ENCODE measurements at places on chromosomes 16 and 17.
A peak's percentile ranks its signal among the peaks of the same experiment; 100 is the strongest.

- DNase-seq = no peak
Measured at GRCh38 chr17:48192321-48192731, 84.8 kb downstream of the SNX11 start.

DNA sequence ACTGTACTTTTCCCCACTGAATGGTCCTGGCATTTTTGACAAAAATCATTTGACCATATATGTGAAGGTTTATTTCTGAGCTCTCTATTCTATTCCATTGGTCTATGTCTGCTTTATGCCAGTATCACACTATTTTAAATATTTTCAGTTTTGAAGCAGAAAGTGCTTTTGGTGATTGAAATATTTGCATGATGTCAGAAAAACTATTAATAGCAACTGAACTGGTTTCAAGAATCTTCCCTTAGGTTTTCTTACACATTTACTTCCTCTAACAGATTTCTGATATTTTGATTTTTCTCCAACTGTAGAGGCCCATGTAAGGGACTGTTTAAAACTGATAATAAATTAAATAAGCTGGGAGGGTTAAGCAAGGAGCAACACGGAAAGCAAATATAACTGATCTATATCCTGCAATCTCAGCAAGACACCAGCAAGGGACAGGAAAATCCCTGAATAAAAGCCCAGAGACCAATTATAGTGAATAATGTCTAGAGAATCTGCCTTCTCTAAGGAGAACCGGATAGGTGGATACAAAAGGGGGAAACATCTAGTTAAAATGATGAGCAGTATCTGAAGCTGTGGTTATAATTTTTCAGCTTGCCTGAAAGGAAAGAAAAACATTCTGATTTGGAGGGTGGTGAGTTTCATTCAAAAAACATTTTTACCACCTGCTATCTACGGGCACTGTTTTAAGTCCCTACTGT is 80.9 kb upstream of the STAC2 start:
- DNase-seq = no peak

GRCh38 chr17:10563991-10564660 is 14.7 kb upstream of the MYH2 start:
- DNase-seq = no peak

DNA sequence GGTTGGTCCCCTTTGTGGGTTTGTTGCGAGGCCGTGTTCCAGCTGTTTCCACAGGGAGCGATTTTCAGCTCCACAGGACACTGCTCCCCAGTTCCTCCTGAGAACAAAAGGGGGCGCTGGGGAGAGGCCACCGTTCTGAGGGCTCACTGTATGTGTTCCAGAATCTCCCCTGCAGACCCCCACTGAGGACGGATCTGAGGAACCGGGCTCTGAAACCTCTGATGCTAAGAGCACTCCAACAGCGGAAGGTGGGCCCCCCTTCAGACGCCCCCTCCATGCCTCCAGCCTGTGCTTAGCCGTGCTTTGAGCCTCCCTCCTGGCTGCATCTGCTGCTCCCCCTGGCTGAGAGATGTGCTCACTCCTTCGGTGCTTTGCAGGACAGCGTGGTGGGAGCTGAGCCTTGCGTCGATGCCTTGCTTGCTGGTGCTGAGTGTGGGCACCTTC is 27.3 kb upstream of the STH start:
- DNase-seq = no peak

GRCh38 chr16:1151424-1152122 is 1.3 kb upstream of the CACNA1H start:
- DNase-seq = no peak

GRCh38 chr16:57089406-57089805 is 3.0 kb upstream of the CPNE2 start:
- DNase-seq = no peak

GRCh38 chr16:89534252-89534756 is 26.1 kb downstream of the SPG7 start:
- no peak for DNase-seq

- DNase-seq = no peak
Measured at GRCh38 chr16:84810518-84811273, 9.1 kb upstream of the CRISPLD2 start.

GRCh38 chr17:17749921-17750320 is 68.7 kb downstream of the RAI1 start:
- DNase-seq = no peak

DNA sequence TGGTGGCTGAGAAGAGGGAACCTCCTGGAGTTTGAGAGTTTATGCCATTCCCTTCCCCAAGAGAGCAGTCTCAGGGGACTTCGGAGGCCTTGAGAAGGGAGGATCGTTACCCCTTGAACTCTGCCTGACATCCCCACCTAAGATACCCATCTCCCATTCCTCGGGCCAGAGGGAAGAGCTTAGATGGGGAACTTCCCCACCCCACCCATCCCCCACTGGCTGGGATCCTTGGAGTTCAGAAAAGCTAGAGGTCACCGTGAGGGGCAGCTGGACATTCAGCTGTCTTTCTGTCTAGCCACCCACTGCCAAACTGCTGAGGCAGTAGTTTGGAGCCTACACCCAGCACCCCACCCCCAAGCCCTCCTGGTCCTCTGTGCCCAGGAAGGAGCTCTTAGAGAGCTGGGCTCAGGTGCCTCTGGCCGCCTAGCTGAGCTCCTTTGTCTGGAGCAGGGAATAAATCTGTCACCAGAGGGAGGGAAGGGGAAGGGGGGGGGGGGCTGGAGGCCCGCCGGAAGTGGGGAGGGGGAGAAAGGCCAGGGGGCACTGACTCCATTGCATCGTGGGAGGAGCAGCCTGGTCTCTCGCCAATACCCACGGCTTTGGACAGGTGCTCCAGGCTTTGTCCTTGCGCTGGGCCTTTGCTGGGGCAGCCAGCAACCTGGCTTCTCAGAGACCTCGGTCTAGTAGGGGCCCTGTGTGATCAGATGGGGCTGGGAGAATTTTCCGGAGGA is 1.0 kb downstream of the HSD11B2 start:
- DNase-seq = no peak

- DNase-seq = no peak
Measured at GRCh38 chr16:7746941-7747340, 414.3 kb downstream of the RBFOX1 start.

DNA sequence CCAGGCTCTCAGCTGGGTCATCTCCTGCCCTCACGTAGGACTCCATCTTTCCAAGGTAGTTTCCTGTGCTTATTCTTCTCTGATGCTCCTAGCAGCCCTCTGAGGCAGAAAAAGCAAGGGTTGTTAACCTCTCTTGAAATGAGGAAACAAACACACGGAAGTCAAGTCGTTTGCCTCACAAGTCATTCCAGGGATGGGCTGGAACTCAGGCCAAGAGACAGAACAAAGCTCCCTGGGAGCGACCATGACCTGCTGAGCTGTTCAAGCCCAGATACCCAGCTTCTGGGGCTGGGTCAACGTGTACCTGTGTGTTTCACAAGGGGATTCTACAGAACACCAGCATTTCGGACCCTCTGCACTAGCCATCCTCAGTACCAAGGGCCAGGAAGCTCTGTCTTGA is 28.1 kb downstream of the SRL start:
- DNase-seq = no peak

- no peak for DNase-seq
Measured at GRCh38 chr17:63706336-63707082, 6.6 kb upstream of the LIMD2 start.

- DNase-seq = no peak
Measured at GRCh38 chr16:65697065-65697464, 575.2 kb upstream of the CDH11 start.

DNA sequence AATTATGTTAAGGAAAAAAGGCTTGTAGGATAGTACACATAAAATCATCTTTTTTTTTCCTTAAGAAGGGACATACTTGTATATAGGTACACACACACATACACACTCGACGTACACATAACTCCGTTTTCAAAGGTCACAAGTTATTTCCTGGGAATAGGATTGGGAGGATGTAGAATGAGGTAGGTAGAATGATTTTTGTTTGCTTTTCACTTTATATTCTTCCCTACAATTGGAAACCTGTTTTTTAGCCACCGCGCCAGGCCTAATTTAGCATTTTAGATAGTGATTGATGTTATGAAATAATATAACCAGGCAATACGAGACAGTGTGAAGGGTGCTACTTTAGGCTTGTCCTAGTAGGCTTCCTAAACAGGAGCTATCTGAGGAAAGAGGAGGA is 1.8 kb upstream of the HAPSTR1 start:
- DNase-seq = no peak

- no peak for DNase-seq
Measured at GRCh38 chr16:64791756-64792155, 330.1 kb downstream of the CDH11 start.

- no peak for DNase-seq
Measured at GRCh38 chr16:27311897-27312303, 1.9 kb upstream of the IL4R start.

DNA sequence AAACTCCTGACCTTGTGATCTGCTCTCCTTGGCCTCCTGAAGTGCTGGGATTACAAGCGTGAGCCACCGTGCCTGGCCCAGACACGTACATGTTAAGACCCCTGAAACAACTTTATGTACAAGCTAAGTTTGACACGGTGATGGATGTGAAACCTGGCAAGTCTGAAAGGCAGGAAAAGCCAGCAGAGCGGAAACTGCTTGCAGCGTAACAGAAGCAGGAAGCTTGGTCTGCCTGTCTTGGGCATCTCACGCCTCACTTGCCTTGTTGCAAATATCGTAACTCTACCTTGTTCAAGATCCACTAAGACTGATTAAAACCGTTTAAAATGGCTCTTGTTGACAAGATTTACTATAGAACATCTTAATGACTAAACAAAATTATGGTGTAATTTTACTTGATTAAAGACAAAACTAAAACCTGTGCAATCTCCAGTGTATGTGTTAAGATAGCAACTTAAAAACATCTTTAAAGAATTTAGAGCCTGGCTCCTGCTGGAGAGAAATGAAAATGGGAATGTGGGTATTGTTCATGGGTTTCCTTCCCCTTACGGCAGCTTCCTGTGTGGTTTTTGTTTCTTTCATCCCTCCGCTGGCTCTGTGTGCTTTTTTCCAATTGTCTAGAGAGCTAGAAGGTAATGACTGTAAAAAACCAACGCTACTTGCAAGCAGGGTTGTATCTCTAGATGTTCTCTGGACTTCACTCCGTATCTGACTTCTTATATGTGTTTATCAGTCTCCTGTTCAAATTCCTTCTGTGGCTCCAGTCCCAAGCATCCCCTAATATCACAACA is 477.6 kb downstream of the XYLT1 start:
- DNase-seq = no peak

DNA sequence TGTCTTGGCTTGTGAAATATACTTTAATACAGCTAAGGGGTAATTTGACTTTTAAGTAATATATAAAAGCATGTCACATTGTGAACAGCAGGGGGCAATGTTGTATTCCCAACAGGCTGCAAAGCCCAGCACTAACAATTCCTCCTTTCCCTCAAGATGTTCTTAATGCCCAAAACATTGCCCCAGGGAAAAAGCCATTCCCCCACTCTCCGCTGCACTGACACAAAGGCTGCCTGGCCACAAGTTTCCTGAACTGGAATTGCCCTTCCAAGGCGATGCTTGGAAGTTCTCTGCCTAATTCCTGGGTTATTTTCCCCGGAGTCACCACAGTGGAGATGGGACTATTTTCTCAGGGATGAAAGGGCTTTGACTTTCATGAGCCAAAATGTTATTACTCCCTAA is 27.2 kb downstream of the CLEC16A start:
- peak; percentile 41 for DNase-seq

DNA sequence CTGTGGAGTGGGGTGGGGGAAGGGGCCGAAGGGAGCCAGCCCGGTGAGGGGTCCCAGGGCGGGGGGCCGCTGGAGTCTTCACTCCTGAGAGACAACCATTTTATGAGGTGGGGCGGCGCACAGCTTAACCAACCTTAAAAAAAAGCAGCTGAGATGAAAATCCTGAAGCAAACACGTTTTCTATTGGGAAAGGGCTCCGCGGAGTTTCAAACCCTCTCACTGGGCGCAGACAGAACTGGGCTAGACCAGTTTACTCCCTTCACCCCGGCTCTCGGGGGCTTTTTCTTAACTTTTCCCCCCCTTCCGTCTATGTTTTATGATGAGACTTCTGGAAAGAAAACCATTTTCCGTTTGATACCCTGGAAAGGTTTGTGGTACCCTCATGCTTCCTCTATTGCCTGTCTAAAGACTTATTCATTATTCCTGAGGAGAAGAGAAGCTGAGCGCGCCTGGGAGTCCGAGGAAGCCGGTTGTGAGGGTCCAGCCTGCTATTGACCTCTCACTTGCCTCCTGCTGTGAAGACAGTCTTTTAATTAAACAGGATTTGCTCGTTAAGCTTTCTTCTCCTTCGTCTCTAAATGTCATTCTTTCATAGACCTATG is 482 bp upstream of the SSH2 start:
- DNase-seq = no peak

DNA sequence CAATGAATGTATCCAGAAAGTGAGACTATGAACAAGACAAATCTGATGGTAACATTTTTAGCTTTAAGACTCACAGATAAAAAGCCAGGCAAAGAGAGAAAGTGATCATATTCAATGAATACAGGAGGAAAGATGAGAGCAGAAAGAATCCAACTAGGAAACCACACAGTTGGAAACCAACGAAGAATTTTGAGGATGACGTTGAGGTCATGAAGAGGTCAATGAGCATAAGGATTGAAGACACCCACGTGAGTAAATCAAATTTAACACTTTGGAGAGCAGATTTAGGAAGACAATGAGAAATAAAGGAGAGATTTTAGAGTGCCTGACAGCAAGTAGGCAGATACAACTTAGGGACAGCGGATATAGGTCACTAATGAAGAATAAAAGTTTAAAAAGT is 948.1 kb downstream of the KCNJ2 start:
- no peak for DNase-seq

- DNase-seq = no peak
Measured at GRCh38 chr17:37225465-37225864, 150.3 kb upstream of the C17orf78 start.

GRCh38 chr17:64774888-64775540 is 112.9 kb upstream of the SMURF2 start:
- DNase-seq = no peak

GRCh38 chr16:85380002-85380395 is 233.1 kb upstream of the GSE1 start:
- DNase-seq = no peak

- DNase-seq = no peak
Measured at GRCh38 chr17:45171338-45172231, 9.9 kb downstream of the HEXIM2 start.

- no peak for DNase-seq
Measured at GRCh38 chr17:58902322-58902721, 146.7 kb downstream of the PPM1E start.

GRCh38 chr17:79385962-79386563 is 224.8 kb downstream of the RBFOX3 start:
- no peak for DNase-seq

GRCh38 chr17:10144456-10144855 is 54.0 kb downstream of the GAS7 start:
- no peak for DNase-seq

DNA sequence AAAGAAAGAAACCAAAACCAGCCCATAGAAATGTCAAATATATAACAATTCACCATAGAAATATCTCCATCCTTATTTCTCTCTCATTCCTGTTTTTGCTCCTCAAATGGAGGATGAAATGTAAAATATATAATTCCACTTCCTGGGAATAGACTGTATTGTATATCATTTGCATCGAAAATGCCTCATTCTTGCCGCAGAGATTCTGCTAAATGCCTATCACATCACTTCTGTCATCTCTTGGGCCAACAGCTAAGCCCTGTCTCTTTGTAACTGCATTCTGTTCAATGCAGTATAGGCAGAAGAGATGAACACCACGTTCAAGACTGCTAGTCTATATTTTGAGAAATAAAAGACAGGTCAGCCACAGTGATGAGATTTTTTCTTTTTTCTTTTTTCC is 956.3 kb upstream of the SOX9 start:
- no peak for DNase-seq

- DNase-seq = no peak
Measured at GRCh38 chr17:2292100-2292499, 11.5 kb downstream of the SMG6 start.

- no peak for DNase-seq
Measured at GRCh38 chr16:27221576-27222248, 18.4 kb downstream of the KDM8 start.

GRCh38 chr17:64148699-64149098 is 18.8 kb upstream of the ERN1 start:
- no peak for DNase-seq

Measured in Panc1 (cell line).